NCI-H1930 (cell line): ENCODE measurements at places on chromosomes 3 and 15.

DNA sequence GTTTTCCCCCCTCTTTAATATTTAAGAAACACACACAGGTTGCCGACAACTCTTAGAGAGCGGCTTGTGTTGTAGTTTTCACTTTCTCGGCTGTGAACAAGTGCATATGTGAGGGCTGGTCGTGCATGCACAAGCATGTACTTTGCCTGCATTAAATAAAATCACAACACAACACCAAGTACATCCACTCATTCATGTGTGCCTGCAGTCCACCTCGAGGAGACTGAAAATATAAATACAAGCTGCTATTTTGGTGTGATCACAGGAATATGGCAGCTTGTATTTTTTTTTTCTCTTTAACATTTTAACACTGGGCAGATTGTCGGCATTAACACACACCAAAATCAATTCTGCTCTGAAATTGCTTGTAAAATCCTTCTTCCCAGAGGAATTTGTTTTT, 346.4 kb downstream of the TBC1D5 start:
- no peak for DNase-seq

GRCh38 chr3:2940062-2940461, 170.1 kb downstream of the IL5RA start:
- no peak for DNase-seq

- no peak for DNase-seq
Measured at GRCh38 chr3:115385774-115386730, 237.3 kb upstream of the GAP43 start.

- no peak for DNase-seq
Measured at GRCh38 chr3:141332416-141332815, 35.9 kb upstream of the ZBTB38 start.

DNA sequence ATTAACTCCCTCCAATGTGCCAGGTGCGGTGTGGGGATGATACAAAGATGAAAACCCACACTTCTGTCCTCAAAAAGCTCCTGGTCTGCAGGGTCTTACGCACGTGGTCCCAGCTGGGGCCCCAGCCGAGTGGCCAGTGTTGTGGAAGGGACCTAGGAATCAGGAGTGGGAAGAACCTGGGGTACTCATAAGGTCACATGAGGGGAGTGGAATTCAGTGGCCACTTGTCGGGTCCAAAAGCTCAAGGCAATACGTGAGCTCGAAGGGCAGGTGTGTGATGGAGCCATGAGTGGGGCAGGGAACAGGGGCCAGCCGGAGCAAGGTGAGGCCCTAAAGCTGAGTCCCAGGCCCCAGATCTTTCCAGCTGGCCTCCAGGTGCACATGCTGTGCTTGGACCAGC, 260.0 kb upstream of the LYSMD4 start:
- DNase-seq: no peak

- DNase-seq: no peak
Measured at GRCh38 chr15:75008221-75008625, 12.9 kb downstream of the SCAMP5 start.

GRCh38 chr15:52408823-52409222, 113.2 kb upstream of the MYO5C start:
- no peak for DNase-seq

DNA sequence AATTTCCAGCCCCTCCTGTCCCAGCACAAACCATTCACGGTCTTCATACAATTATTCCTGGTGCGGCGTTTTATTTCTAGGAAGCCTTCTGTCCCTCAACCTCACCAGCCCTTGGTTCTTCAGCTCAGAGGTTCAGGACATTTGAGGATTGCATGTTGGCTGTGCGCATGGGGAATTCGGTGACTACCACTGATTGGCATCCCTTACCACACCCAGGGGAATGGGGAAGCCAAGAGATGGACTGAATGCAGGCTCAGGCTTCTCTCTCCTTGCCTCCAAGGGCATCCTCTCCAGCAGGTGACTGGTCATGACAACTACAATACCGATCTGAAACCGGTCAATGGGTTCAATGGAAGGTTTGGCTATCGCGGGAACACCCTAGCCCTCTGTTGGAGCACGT, 153.8 kb downstream of the MTHFS start:
- DNase-seq: no peak

- no peak for DNase-seq
Measured at GRCh38 chr3:107630779-107631178, 108.0 kb downstream of the BBX start.

GRCh38 chr3:178059119-178059518, 477.1 kb upstream of the KCNMB2 start:
- DNase-seq: no peak

- no peak for DNase-seq
Measured at GRCh38 chr15:87493803-87494202, 762.7 kb downstream of the NTRK3 start.

- DNase-seq: no peak
Measured at GRCh38 chr3:27114684-27115083, 254.5 kb downstream of the NEK10 start.

- no peak for DNase-seq
Measured at GRCh38 chr15:71049706-71050422, 65.4 kb upstream of the THSD4 start.

DNA sequence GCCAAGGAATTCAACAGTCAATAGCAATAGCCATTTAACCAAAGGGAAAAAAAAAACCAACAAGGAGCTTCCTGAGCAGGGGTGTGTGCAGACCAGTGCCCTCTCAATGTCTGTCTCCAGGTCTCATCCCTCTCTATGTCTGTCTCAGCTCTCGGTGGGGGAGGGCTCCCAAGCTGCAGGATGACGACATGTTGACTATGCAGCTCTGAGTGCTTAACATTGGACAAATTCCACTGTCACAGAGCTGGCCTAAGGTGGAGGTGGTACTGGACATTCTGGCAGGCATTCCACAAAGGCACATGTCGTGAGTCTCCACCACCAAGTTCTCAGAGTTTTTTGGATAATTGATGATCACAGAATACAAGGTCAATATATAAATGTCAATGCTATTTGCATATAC, 2.0 kb upstream of the CAPN7 start:
- no peak for DNase-seq

GRCh38 chr15:93973287-93973686, 258.1 kb upstream of the MCTP2 start:
- DNase-seq: no peak

DNA sequence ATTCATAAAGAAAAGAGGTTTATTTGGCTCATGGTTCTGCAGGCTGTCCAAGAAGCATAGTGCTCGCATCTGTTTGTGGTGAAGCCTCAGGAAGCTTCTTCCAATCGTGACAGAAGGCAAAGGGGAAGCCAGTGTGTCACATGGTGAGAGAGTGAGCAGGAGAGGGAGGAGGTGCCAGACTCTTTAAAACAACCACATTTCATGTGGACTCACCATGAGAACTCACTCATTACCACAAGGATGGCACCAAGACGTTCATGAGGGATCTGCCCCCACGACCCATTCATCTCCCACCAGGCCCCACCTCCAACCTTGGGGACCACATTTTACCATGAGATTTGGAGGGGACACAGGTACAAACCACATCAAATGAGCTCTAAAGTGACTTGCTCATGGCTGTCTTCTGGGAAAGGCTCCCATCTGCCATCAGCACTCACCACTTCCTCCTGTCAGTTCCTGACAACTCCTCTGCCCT, 327.3 kb upstream of the TLE3 start:
- no peak for DNase-seq

GRCh38 chr3:29887451-29887850, 606.6 kb downstream of the RBMS3 start:
- DNase-seq: no peak

- DNase-seq: no peak
Measured at GRCh38 chr3:88058306-88058580, 562 bp downstream of the CGGBP1 start.

DNA sequence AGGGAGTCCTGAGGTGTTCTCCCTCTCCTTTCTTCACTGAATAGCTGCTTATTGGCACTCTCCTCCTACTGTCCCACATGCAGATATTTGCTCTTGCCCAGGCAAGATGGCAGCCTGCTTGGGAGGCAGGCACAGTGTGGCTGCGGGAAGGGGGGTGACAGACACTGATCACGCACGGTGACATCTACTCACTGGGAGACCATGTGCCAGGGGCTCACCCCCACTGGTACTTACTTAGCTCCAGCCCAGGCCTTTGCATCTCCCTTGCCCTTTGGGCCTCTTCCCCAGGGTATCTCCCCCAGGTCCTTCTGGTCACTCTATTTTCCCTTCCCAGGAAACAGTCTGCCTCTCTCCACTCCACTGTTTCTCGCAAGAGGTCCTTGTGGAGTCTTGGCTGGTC, 6.4 kb downstream of the PLA2G4E start:
- no peak for DNase-seq

DNA sequence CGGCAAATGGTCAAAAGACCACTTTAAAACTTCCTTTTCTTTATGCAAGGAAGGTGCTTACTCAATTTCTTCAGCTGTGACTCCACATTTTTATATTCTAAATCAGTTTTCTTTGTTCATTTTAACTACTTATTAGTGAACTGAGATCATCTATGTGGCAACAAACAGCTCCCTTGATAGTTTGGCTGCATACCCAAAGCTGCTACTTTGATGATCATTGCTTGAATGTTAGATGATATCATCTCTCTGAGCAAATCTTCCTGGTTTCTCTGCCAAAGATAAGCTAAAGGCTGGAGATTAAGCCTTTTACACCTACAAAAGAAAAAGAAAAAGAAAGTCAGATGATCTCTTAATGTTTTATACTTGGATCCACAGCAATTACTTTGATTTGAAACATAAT, 95.5 kb downstream of the DPH6 start:
- DNase-seq: no peak

DNA sequence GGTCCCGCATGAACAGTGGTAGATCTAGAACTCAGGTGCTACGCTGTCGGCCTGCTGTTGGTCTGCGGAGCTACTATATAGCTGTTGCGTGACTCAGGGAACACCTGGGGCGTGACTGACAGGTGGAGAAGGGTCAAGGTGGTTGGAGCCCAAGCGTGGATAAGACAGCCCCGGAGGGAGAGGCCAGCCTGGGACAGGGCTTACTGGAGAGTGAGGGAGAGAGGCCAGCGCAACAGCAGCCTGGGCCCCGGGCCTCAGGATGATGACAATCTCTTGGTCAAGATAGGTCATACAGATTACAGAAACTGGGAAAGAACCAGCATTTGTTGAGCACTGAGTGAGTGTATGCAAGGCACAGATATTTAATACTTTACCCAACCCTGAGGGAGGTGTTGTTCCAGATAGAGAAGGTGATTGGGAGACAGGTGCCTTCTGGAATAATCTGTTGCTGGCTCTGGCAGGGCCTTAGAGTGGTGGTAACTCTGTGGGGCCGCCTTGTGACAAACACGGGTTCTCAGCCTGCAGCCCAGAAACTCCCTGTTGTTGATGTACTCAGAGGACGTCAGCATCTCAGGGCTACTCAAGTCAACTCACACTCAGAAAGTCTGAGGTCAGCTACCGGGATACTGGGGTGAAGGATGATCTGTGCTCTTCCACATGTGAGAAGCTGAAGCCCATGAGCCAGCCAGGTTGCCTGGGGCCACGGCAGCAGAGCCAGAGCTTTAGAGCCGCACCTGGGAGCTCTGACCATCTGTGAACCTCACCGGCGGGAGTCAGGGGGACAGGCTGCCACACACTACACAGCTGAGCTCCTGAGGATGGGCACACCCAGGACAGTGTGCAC, 265.4 kb upstream of the HES1 start:
- DNase-seq: no peak

DNA sequence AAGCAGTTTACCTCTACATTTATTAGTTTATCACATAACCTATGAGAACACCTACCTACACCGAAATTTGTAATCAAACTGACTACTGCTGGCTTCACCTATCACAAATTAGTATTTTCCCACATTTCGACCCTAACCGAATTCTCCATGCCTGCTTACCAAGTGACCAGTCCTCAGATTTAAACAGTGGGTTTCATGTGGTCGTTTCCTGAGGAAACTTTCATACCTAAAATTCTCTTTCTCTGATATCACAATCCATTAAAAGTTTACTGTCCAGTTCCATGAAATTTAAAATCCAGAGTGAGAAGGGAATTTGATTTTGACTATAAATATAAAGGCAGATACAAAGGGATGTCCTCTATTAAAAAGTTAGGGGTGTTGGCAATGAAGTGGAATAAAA, 1.9 kb downstream of the PLOD2 start:
- no peak for DNase-seq

GRCh38 chr3:1677576-1678156, 421.0 kb upstream of the CNTN4 start:
- DNase-seq: no peak

- no peak for DNase-seq
Measured at GRCh38 chr3:8520816-8521403, 19.3 kb downstream of the LMCD1 start.

- no peak for DNase-seq
Measured at GRCh38 chr3:71225951-71226564, 357.5 kb downstream of the FOXP1 start.

DNA sequence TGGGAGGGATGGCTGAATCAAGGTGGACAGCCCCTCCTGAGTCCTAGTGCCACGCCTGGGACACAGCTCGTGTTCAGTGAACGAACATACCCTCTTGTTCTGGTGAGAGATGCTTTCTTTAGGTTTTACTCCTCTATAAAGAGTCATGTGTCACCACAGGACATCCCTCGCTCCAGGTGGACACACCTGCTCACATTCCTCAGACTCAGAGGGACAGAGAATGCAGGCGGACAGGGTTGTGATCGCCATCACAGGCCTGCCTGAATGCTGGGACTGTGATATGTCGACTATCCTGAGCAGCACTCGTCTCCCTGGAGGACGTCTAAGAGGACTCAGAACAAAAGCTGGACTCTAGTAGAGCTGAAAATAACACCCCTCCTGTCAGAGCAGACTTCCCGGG, 96.4 kb upstream of the SNRPA1 start:
- no peak for DNase-seq

- DNase-seq: no peak
Measured at GRCh38 chr15:78329625-78330024, 10.5 kb upstream of the CRABP1 start.

GRCh38 chr15:70629735-70630273, 133.6 kb downstream of the UACA start:
- DNase-seq: no peak

GRCh38 chr3:172622916-172623700, 87.8 kb downstream of the NCEH1 start:
- DNase-seq: peak; percentile 1

- DNase-seq: no peak
Measured at GRCh38 chr3:157096328-157096727, 63.6 kb downstream of the CCNL1 start.

- DNase-seq: no peak
Measured at GRCh38 chr3:50174947-50175524, 16.4 kb upstream of the GNAT1 start.

- DNase-seq: no peak
Measured at GRCh38 chr15:65576664-65577063, 34.3 kb downstream of the INTS14 start.

DNA sequence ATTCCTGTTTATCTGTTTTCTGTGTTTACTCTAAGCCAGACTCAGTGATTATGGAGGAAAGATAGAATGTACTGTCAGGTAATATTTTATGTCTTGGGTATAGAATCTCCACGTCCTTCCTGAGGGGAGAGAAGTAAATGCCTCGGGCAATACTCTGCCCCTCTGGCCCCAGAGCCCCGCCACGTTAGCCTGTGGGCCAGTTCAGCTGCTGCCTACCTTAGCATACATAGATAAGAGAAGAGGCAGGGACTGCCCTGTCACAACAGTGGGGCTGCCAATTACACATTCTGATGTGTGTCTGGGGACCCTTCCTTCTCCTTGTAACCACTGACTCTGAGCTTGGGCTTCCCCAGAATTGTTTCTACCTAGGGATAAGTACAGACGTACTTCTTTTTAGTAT, 347.7 kb upstream of the ATP11B start:
- no peak for DNase-seq
